Ovary (tissue), 10 donors: ENCODE measurements at places on chromosomes 2 and 18. TPM values are rescaled to one million over a fixed set of nuclear protein-coding genes. Genes with fewer than 3 reads are reported as not detected.

GRCh38 chr2:173159791-173160463, 84.3 kb downstream of the MAP3K20 start:
- peak; percentile 72 for DNase-seq

- no peak for DNase-seq
Observed at GRCh38 chr2:113712941-113713340, 43.5 kb downstream of the SLC35F5 start.

DNA sequence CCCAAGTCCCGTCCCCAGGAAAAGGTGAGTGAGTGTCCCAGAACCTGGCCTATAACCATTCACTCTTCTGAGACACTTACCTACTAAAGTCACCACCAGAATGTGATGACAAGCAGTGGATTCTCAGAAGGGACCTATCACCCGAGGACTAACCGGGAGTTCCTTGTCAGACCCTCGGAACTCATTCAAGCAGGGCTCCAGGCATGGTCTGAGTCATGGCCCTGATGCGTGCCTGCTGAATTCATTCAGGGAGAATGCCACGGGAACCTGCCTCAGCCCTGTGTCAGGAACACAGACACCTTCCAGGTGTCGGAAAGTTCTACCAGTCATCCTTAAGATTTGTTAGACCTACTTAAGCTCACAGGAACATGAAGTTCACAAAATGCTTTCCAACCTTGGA, 29.8 kb downstream of the ALPK2 start:
- no peak for DNase-seq

Gene TMEM163
- total RNA-seq = 1.00 TPM

DNA sequence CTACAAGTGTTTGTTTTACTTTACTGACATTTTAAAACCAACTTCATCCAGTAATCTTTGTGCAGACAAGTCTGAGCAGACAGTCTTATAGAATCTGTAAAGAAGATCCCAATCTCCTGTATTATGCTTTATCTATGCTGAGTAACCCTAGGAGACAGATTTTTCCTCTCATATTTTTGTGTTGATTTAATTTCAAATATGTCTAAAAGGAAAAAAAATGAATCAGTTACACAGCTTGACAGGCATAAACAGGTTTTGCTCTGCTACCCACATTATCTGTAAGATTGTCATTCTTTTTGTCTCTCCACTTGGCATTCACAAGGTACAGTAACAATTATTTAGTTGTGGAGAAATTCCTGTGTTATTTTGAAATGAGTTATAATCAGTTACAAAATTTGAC, 415.0 kb downstream of the NYAP2 start:
- DNase-seq = no peak

DNA sequence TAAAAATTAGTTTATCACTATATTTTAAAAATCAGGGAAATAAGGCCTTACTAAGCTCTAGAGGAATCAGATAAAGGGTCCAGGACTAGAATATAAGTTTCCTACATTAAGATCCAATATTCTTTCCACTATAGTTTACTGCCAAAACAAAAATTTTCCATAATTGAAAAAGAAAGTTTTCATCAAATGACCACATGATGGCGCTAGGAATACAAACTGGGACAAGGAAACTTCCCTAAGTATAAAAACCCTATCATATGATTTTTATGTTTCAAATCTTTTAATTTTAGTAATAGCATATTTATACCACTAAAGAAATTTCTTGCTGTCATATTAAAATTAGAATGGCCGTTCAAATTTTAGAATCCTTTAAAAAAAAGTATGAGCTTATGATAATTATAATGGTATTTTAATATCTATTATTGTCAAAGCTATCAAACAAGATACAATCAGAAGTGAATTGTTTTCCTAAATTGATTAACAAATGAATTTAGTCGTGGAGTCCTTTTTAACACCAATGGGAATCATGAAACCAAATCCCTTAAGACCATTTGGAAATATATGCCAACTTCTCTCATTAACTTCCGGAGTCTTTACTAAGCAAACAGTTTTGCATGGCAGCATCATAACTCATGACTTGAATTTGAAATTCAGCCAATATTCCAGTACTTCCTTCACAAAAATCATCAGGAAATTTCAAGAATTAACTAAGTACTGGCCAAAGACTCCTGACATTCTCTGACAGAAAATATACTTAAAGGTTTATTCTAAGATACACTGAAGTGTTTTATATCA, 70.3 kb downstream of the SCN1A start:
- DNase-seq = no peak

DNA sequence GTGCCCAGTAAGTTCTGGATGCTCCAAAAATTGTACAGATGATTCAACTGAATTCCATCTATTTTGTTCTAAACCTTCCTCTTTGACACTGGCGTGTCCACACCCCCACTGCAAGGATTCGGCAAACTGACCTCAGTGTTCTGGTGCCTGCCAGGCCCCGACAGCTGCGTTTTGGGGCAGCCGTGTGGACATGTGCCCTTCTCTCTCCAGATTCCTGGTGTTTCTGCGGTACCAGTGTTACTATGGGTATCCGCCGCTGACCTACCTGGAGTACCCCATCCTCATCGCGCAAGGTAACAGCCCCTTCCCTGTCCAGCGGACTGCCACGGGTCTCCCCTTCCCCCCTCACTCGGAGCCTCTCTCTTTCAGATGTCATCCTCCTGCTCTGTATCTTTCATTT, 5.0 kb downstream of the SLC66A3 start:
- DNase-seq = no peak

GRCh38 chr2:48779019-48779716, 23.6 kb upstream of the LHCGR start:
- no peak for DNase-seq

DNA sequence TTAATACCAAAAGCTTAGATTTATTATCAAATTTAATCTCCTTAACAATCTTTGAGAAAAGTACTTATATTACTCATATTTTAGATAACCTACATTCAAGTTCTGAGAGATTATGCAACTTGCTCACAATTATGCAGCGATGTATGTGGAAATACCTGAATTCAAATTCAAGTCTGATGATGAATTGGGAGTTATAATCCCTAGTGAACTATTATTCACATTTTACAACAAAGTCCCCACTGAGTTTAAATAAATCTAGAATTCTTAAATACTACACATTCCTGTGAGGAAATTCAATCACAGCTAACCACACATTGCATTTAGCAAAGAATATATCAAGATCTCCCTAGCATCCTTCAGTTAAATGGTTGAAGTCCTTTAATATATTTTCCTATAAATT, 278.4 kb downstream of the NOL4 start:
- DNase-seq = no peak

DNA sequence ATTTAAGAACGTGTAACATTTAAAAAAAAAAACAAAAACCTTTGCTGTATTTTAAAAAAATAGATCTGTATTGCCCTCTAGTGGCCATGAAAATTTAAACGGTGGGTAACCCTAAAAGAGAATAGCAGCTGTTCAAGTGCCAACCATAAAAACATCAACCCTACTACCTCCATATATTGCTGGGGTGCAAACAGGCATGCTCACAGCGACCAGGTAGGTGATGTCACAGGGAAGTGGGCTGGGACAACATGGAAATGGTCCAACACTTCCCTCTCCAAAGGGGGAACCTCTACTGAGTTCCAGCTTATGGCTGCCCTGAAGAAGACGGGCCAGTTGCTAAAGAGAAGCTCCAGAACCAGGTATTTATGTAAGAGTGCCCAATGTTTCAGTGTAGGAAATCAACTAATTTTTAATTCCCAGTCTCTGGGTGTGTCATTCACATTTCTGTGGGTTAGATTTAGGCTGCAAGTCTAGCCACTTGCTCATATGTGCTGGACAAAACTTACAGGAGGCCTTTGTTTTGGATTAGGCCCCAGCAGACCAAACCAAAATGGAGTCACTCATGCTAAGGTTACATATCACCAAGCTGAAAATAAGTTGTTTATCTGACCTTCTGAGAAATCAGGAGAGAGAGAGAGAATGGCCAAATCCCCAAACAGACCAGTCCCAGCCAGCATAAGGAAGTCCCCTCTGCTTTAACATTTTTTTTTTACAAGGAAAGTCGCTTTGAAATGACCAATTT, 54.5 kb downstream of the SKA1 start:
- no peak for DNase-seq
